Myocyte (in vitro differentiated cells): ENCODE measurements at places on chromosomes 16 and 17. TPM values are rescaled to one million over a fixed set of nuclear protein-coding genes. Genes with fewer than 3 reads are reported as not detected.

The TBC1D3 gene
- total RNA-seq = not detected in 2 replicates

The TEFM gene
- 7.9 and 10.8 TPM in 2 replicates for total RNA-seq

DNA sequence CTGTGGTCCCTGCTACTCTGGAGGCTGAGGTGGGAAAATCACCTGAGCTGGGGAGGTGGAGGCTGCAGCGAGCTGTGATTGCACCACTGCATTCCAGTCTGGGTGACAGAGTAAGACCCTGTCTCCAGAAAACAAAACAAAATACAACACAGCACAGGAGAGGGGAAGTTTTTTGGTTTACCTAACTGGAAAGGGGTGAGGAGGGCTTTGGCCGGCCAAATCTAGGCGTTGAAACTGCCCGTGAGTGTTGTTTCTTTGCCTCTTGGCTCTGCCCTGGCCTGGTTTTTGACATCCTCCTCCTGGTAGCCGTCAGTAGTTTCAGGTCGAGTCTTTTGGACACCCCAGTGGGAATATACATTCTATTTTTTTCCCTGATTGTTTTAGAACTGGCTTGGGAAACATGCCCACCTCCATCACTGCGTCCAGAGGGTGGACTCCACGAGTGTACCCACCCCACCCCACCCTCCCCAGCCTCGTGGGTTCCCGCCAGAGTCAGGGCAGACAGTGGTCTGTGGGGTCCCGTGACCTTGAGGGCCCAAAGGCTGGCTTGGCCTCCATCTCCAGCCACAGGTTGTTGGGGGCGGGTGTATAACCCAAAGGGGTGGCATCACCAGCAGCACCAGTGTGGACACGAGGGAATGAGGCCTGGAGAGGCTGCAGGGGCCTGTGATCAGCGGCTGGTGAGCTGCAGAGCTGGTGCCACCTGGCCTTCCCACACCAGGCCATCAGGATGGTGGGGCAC lies 42.7 kb downstream of the NT5M start:
- no peak for DNase-seq

- no peak for DNase-seq
Measured at GRCh38 chr16:51017969-51018368, 133.1 kb downstream of the SALL1 start.

The EVPLL gene
- not detected in 2 replicates for total RNA-seq

The CRHR1 gene
- total RNA-seq = 0.36 TPM in 1 of 2 replicates, not detected in the other

The B9D1 gene
- 13.9 and 14.0 TPM in 2 replicates for total RNA-seq

The DOC2B gene
- 0.03 TPM in 1 of 2 replicates, not detected in the other for total RNA-seq

- DNase-seq = no peak
Measured at GRCh38 chr16:12210258-12210880, 233.8 kb downstream of the SNX29 start.

The ABCC6 gene
- 0.10 and 0.43 TPM in 2 replicates for total RNA-seq

The MRM3 gene
- 32.8 and 34.7 TPM in 2 replicates for total RNA-seq

GRCh38 chr17:4789701-4789950 lies 862 bp downstream of the GLTPD2 start:
- DNase-seq = no peak

The CCL8 gene
- total RNA-seq = not detected in 2 replicates

The PYY gene
- 0.19 TPM in 1 of 2 replicates, not detected in the other for total RNA-seq

- DNase-seq = no peak
Measured at GRCh38 chr17:34260861-34261260, 5.8 kb downstream of the CCL2 start.

GRCh38 chr17:64709481-64709880 lies 47.4 kb upstream of the SMURF2 start:
- no peak for DNase-seq

The TNFRSF13B gene
- total RNA-seq = not detected in 2 replicates

DNA sequence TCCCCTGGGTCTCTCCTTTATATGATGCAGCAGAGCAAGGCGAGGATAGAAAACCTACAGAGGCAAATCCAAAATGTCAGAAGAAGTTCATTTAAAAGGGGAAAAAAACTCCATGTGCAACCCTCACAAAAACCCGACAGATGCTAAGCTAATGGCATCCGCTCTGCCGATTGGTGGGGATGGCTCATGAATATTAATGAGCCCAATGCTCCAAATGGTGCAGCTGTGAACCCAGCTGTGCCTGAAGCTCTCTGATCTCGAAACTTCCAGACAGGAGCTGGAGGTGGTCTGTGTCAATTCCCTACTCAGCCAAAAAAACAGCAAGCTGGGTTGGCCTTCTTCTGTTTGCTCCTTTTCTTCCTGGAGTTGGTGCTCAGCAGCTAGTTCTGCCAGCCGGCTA lies 15.5 kb downstream of the SNX11 start:
- DNase-seq = no peak

GRCh38 chr17:42997984-42998938 lies at the start of gene RPL27:
TSS of gene RPL27 (plus strand) at chr17:42998419. CDS start at chr17:42998751, 332 bp downstream.
- peak; percentile 100 for DNase-seq

DNA sequence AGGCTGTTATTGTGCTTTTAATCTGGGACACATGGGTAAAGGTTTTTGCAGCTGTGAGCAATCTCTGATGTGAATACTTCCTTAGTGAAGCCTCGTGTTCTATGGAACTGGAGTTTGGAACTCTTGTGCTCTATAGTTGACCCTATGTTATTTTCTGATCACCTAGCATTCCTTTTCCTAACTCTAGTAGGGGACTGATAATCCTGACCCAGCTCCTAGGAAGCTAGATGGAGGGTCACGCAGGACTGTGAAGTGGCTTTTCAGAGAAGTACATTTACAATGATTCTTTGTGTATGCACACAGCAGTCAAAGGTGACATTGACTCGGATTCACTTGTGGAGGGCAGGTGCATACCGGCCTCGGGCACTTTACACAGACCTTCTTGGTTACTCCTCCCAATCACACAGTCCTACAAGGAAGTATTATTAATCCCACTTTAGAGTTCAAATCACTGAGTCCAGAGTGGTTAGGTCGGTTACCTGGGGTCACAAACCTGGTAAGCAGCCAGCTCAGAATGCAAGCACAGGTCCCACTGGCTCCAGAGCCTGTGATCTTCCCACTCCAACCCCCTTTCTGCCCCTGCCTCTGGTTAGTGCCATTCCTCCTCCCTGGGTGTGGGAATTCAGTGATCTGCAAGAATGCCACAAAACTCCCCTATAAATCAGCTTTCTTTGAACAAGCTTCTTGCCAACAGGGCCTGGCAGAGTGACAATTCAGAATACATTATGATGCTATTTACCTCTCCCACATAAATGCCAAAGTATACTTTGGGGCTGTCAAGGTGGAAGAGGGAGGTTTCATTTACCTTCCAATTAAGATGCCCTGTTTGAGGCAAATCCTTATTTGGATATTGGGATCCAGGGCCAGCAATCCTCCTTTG lies 7.1 kb downstream of the CHD9NB start:
- no peak for DNase-seq

- no peak for DNase-seq
Measured at GRCh38 chr17:59796785-59797205, 89.3 kb downstream of the VMP1 start.

The CLEC10A gene
- not detected in 2 replicates for total RNA-seq

- DNase-seq = no peak
Measured at GRCh38 chr17:75019146-75019545, 6.7 kb downstream of the MRPL58 start.
